ENCODE measurements at places on chromosomes 1 and 21.

DNA sequence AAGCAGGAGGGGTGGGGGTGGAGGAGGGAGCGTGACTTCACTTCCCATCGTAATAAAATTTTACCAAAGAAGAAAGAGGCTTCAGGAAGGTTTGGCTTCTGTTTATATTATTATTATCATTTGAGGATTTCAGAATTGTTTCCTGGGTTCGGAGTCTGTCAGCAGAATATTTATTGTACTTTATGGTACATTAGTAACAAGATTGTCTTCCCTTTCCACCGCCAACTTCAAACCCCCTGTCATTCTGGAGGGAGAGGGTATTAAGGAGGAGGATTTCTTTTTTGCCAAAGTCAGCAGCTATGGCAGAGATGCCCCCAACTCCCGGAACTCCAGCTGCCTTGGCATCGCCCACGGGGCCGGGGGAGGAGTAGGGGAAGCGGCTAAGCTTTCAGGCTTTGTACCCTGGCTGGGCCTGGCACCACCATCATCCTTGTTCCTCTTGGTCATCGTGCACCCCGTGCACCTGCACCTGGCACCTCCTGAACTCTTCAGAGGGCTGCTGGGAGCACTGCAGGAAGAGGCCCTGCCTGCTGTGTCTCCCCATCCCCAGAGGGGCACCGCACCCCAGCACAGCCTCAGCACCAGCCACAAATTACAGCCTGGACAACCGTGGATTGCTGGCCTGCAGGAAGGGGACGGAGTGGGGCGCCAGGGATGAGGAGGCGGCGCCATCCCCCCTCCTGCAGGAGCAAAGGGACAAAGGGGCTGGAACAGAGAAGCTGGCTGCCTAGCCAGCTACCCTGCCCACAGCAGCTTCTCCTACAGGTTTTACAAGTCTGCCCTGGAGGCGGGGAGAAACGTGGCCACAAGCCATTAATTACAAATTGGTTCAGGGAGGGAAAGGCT is 24.0 kb upstream of the PAX7 start:
- DNase-seq, result no peak

DNA sequence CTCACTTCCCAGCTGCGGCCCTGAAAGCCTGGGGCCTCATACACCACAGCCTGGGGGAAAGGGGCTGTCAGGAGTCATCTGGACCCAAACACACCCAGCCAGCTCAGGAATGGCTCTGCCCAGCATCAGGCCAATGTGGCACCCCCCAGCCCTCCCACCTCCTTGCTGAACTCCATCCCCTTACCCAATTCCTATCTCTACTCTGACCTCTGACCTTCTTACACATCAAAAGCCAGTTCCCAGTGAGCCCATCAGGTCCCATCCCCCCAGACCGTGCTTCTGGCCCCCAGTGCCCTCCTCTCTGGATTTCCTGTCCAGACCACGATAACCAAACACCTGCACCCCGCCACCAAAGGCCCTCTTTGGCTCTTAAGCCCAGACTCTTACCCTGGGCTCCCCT is 16.3 kb downstream of the CRYBG2 start:
- no peak for DNase-seq

DNA sequence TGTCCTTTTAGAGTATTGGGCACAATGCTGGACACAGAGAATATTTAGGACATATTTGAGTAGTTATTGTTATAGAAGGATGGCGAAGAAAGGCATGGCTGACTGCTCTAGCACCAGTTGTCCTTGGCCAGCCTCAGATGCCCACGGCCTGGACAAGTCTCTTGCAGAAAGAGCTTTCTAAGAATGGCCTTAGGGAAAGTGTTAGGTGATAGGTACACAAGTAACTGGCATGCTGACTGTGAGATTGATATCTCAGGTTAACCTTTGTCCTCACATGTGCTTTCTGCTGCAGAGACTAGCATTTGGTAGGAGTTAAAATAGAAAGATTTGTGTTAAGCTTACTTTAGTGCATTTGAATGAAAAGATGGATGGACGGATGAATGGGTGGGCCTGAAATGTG is 10.1 kb downstream of the SFT2D2 start:
- no peak for DNase-seq

- DNase-seq, result no peak
Measured at GRCh38 chr1:204802401-204803175, 68.1 kb upstream of the NFASC start.

- DNase-seq, result no peak
Measured at GRCh38 chr1:172557270-172557669, 24.3 kb downstream of the SUCO start.

DNA sequence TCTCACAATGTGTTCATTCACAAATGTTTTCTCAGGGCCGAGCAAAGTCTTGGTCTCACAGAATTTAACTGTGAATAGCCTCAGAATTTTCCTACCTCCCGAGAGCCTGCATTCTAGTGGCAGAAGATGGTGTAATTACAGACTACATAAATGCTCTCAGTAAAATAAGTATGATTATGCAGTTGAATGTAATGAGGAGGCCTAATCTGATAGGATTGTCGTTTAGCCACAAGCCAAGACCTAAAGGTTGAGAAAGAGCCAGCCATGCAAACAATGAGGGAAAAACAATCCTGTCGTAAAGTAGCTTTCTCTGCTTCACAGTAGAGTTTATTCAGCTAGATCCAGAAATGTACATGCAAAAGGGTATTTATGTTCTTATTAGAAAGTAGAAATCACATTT is 607.8 kb upstream of the B3GALT2 start:
- peak; percentile 1 for DNase-seq

- DNase-seq, result no peak
Measured at GRCh38 chr1:44747878-44748277, 8.2 kb downstream of the KIF2C start.

GRCh38 chr1:182029002-182029378 is 32.5 kb downstream of the ZNF648 start:
- no peak for DNase-seq

- peak; percentile 33 for DNase-seq
Measured at GRCh38 chr1:59674595-59674994, 140.2 kb upstream of the HOOK1 start.

DNA sequence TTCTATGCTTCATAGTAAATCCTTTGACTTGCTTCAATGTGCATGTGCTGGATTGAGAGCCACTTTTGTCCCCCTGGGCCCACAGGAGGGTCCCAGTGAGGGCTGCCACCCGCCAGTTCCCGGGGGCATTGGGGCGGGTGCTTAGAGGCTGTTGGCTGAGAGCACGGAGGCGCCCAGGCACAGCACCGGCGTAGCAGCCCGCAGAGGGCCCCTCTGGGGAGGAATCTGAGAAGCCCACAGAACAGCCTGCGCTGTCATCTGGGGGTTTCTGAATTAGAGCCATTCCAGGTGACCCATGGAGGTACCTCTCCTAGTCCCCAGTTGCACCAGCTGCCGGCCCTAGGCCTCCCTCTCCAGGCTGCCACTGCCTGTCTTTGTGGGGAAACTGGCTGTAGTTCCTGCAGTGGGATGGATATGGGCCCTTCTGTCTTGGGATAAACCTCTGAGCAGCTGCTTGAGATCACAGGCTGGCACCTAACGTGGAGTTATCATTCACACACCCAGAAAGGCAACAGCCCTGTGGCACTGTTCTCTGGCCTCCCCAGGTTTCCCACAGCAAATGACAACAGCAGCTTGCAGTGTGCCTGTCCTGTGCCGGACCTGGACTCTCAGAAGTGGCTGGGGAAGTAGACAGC is 39.5 kb downstream of the TMEM51 start:
- no peak for DNase-seq

DNA sequence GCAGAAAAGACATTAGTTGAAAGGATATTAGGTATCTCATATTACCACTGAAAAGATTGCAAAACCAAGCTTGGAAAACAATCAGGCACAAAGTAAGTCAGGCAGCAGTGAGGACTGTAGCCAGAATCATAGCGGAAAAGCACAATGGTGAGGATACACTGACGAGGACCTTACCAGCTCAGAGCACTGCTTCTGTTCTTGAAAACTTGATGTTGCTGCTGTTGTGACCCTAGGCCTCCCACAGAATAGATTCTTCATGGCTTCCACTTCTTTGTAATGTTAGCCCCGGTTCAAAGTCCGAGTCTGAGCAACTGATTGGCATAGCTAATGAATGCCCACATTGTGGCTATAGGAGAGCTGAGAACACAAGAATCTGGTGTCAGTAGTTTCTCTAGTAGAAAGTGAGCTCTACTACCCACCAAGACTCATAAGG is 45.2 kb upstream of the LRRC8C start:
- no peak for DNase-seq

DNA sequence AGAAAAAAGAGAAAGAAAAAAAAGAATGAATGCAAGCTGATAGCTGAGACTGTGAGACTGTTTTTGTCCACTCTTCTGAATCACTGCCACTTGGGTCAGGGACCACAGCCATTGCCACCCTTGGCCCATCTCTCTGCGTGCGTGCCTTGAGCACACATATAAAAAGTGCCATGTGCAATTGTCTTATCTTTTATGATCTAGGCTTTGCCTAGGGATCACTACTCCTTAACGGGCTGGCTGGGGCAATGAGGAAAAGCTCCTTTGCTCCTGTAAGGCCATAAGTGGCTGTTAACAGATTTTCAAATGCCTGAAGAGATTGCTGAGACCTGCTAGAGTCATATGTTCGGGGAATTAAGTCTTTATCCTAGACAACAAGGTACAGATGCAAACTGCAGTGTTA is 8.2 kb downstream of the SPATA46 start:
- DNase-seq, result no peak

DNA sequence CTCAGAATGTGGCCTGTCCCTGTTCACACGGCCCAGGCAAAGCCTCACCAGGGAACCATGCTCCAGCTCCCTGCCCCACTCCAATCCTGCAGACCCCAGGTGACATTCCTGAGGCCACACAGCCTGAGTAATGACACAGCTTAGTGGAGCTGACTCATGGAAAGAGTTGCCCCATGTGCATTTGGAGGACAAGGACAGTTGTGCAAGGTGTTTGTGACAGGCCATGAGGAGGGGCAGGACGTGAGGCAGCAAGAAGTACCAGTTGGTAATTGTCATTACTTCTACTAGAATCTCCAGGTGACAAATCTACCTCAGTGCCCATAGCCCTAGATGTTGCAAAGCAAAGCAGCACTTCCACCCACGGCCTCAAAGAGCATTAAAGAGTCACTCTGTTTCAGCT is 15.2 kb downstream of the PRR9 start:
- DNase-seq, result no peak

GRCh38 chr1:82948386-82948785 is 1050.5 kb downstream of the TTLL7 start:
- no peak for DNase-seq

- no peak for DNase-seq
Measured at GRCh38 chr1:194223596-194223995, 1037.2 kb upstream of the B3GALT2 start.

GRCh38 chr1:201125800-201126199 is 1.2 kb downstream of the ASCL5 start:
- no peak for DNase-seq

DNA sequence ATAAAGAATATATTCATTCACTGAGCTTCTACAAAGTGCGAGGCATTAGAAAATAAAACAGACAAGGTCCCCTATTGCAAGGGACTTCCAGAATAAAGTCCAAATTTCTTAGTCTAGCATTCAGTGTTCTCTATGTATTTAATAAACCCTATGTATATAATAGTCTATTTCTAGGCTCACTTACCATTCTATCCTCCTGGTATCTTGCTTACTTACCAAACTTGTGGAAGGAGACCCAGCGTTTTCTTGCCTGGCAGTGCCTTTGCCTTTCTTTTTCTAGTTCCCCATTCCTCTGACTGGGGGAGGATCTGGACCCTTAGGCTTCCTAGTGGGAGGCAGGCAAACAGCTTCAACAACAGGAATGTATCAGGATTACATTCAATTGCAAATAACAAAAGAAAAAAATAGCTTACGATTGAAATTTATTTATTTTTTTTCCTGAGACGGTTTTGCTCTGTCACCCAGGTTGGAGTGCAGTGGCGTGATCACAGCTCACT is 690 bp upstream of the RNF19B start:
- no peak for DNase-seq

- DNase-seq, result no peak
Measured at GRCh38 chr1:156826630-156827029, 10.0 kb upstream of the SH2D2A start.

DNA sequence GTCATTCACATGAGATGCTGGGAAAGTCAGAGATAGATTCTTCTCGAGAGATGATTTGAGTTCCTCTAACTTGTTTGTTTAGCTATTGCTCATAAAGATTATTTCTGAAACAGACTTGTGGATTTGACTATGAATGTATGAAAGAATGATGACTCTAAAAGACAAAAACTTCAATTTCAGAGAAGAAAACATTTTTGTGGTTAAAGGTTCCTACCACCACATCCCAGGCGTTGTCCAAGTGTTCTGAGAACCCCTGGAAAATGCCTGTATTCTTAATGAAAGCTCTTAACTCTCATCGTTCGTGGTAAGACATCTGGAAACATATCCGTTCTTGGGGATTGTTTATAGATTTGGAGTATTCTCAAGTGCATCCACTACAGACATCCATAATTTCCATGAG is 228.7 kb downstream of the BARHL2 start:
- DNase-seq, result no peak

DNA sequence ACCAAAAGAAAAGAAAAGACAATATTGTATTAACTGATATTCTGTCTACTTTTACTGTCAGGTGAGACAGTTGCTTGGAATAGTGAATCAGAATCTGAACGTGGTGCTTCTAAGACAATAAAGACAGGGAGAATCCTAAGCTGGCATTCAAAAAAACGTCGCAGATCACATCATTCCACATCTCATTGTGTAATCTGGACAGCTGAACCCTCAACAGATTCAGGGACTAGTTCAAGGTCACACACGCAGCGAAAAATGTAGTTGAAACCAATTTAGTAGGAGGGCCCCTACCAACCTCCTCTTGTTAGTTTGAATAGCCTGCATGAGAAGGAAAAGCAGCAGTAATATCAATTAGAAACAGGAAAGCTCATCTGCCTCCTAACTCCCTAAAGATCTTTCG is 46.4 kb upstream of the KRTAP19-8 start:
- no peak for DNase-seq

GRCh38 chr1:6599141-6599975 is 3.3 kb downstream of the KLHL21 start:
- peak; percentile 44 for DNase-seq

DNA sequence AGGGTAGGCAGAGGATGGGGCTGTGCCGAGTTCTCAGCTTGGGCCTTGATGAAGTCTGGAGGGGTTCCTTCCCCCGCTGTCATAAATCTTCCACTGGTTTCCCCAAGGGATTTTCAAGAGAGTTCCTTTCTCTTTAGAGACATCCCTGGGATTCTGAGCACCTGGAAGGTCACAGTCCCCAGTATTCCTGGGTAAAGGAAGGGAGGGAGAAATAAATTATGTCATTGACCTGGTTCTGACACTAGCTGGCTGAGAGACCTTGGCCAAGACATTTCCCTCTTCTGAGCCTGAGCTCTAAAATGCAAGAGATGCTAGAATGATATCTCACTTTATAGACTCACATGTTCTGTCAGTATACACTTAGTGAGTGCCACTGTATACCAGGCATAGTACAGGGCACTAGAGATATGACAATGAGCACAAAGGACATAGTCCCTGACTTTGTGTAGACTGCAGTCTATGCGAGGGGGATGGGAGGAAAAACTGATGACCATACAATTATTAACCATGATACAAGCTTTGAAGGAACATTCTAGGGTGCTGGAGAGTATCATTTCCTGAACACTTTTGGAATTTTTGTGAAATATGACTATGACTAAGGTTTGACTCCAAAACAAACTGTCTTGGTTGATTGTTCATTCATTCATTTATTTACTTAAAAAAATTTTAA is 165.8 kb upstream of the JUN start:
- DNase-seq, result no peak

GRCh38 chr1:26923711-26924110 is 2.2 kb downstream of the NUDC start:
- DNase-seq, result no peak

GRCh38 chr1:113369699-113370098 is 20.6 kb upstream of the MAGI3 start:
- DNase-seq, result no peak

GRCh38 chr1:13892671-13893325 is 192.8 kb downstream of the PRDM2 start:
- DNase-seq, result no peak
